ENCODE measurements at places on chromosomes 3 and 15.

- no peak for DNase-seq
These were observed 38.5 kb upstream of the MELTF start for GRCh38 chr3:197068077-197068476.

DNA sequence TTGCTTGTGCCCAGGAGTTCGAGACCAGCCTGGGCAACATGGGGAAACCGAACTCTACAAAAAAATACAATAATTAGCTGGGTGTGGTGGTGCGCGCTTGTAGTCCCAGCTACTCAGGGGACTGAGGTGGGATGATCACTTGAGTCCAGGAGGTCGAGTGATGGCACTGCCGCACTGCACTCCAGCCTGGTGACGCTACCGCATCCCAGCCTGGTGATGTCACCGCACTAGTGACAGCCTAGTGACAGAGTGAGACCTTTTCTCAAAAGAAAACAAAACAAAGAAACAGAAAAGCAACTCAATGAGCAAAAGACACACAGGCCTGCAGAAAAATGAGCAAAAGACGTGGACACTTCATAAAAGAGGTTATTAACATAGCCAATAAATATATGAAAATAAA, 19.9 kb upstream of the SYNM start:
- DNase-seq, result no peak

DNA sequence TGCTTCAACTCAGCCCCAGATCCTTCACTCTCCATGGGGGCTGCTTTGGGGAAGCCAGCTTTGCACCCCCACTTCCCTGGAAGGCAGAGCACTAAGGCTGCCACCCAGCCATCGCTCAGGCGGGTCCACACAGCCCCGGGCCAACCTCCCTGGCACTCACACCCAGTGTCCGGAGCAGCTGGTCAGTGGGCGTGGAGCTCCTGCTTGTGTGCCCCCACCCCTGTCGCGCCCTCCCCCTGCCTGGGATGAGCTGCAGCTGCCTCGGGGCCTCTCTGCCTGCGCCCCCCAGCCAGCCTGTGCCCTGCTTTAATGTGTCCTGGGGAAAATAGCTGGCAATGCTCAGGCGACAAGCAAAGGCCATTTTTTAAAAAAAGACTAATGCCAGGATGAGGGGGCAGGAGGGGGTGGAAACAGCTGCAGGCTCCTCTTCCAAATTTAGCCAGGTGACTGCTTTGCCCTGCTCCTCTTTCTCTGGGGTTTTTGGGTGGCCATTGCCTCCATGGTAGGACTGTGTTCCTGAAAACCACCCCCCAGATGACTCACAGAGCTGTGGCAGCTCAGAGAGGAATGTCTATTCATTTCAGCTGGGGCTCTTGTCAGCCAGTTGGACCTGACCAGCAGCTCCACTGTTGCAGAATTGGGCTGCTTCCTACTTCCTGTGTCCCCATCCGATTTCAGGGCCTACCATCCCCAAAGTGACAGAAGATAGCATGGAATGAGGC, 65.0 kb downstream of the CEMIP start:
- DNase-seq, result no peak

DNA sequence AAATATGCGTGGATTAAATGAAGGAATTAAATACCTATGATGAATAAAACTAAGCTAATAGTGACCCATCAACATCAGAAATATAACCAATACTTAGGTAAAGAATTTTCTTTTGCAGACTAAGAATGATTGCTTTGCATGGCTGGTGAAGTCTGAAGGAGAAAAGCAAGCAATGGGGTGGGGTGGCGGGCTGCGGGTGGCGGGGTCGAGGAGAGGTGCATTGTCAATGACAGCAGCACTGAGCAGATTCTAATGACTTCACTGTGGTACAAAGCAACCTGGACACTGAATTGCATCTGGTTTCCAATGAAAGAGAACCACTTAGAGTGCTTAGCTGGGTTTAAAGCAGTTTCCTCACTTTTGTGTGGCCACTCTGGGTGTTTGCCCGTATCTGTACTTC, 171.5 kb upstream of the IL12A start:
- no peak for DNase-seq

GRCh38 chr3:116057400-116058006, 387.8 kb downstream of the LSAMP start:
- DNase-seq, result no peak

- DNase-seq, result no peak
These were observed 8.1 kb upstream of the CSPG5 start for GRCh38 chr3:47586746-47587145.

DNA sequence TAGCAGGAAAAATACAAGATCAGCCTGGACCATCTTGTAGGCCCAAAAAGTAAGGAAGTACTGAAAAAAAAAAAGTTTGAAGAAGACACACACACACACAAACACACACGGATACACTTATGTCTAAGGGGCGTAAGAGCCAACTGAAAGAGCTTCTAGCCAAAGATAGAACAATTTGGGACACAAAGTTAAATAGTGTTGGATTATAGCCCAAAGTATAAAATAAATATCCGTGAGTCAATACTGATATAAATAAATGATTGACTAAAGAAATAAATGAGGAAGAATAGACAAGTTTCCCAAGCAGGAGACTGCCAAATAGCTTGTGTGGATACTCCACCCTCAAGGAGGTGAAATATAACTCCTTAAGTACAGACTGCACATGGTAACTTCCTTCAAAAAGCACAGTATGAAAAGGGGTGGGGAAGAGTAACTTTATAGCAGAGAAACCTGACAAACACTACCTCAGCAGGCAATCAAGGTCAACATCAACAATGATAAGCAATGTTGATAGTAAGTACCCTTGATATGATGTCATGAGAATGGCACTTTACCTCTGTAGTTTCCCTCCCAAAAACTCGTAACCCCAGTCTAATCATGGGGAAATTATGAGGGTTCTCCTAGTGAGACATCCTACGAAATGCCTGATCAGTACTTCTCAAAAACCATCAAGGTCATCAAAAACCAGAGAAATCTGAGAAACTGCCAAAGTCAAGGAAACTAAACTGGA, 187.3 kb upstream of the ATP11B start:
- no peak for DNase-seq

GRCh38 chr15:94451466-94451865, 220.1 kb downstream of the MCTP2 start:
- no peak for DNase-seq

DNA sequence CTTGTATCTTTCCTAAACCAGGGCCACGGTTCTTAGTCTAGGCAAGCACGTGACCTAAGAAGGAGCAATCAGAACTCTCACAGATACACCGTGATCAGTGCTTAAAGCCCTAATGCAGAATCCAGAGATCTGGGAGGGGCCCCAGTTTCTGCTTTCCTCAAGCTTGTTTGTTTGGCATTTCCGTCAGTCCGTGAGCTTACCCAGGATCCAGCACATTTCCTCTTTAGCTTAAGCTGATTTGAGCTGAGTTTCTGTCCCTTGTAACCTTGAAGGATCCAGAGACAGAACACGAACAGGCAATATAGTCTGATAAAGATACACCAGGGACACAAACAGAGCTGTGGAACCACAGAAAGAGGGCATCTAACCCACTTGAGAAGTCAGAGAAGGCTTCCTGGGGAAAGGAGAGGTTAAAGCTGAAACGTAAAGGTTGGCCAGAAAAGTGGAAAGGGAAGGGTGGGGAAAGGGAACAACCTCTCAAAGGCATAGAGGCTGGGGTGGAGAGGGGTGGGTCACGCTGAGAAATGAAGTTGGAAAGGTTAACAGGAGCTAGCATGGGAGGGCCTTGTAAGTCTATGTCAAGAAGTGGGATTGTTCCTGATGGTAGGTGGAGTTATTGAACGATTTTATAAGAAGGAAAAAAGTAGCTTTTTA, 42.1 kb upstream of the RARB start:
- DNase-seq, result no peak

- no peak for DNase-seq
These were observed 1086.9 kb downstream of the DIPK2A start for GRCh38 chr3:145058483-145058882.

GRCh38 chr3:31947671-31948091, 33.4 kb downstream of the OSBPL10 start:
- no peak for DNase-seq

DNA sequence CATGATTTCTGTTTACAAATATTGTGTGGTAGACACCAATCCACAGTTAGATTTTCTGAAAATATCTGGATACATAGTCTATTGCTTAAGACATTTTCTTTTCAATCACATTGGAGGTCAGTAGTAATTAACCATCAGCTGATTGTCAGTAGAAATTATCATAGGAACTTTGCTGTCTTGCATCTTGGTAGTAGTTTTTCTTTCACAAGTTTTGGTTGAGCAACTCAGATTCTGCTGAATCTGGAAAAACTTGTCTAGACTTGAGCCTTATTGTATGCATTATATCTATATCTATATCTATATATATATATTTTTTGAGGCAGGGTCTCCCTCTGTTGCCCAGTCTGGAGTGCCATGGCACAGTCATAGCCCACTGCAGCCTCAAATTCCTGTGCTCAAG, 4.0 kb downstream of the RAB11A start:
- DNase-seq, result no peak

DNA sequence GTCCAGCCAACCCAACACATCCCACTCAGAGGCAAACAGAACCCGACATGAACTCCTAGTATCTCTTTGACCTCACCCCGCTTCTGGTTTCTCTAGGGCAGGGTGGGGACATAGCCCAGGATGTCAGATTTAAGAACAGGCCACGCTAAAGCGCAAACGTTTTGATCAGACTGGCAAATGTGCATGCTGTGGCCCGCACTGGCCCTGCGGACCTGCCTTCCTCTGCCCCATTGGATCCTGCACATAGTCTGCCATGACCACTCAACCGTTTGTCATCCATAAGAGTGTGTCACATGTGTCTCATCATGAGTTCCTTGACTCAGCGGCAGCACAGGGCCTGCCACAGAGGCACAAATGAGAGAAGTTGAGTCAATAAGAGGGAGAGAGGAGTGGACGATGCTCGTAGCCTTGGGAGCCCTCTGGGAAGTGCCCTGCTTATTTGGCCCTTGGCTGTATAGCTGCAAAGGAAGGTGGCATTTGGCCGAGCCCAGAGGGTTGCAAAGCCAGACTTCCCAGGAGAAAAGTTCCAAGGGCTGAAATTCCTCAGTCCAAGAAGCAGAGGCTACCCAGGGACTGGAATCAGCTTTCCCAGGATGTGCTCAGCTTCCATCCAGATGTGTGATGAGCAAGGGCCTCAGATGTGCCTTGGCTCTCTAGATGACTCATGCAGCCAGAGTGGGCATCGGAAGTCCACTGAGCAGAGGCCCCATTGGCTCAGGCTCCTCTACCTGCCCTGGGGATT, 55.5 kb upstream of the SLCO2A1 start:
- no peak for DNase-seq

DNA sequence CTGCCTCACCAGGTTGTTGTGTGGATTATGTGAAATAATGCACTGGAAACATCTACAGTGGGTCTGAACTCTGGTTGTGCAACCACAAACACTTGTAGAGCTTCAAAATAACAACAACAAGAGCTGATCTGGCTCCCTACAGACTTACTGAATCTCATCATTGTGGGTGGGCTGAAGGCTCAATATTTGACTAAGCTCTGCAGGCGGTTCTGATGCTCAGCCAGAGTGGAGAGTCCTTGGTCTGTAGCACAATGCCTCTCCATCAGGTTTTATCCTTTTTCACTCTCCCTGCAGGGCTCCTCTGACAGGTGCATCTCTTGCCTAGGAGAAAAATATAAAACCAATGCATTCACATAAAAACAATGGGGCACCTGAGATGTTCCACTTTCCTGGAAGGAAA, 456.3 kb upstream of the ONECUT1 start:
- DNase-seq, result no peak

Measured in stimulated activated CD8-positive, alpha-beta memory T cell treated with anti-CD3 and anti-CD28 coated beads, Interleukin-4, amount 100 ng/mL, for 4 hours (primary cell).